Pericardium fibroblast (primary cell): ENCODE measurements at places on chromosomes 5 and 9. TPM values are rescaled to one million over a fixed set of nuclear protein-coding genes. Genes with fewer than 3 reads are reported as not detected.

The PCDHGA11 gene
- total RNA-seq = 11.7 and 12.9 TPM in 2 replicates

The SH2D3C gene
- 0.23 and 0.94 TPM in 2 replicates for total RNA-seq

The UGT3A2 gene
- not detected in 2 replicates for total RNA-seq

The NMUR2 gene
- total RNA-seq = not detected in 2 replicates

The PCDHB4 gene
- total RNA-seq = 0.35 and 0.94 TPM in 2 replicates

The SH3PXD2B gene
- total RNA-seq = 43.5 and 59.2 TPM in 2 replicates

The CKMT2 gene
- total RNA-seq = not detected in 2 replicates

The ABLIM3 gene
- total RNA-seq = 19.2 and 28.5 TPM in 2 replicates

The TERT gene
- total RNA-seq = not detected in 2 replicates
